ENCODE measurements at places on chromosomes 6 and 20. TPM values are rescaled to one million over a fixed set of nuclear protein-coding genes. Genes with fewer than 3 reads are reported as not detected.

DNA sequence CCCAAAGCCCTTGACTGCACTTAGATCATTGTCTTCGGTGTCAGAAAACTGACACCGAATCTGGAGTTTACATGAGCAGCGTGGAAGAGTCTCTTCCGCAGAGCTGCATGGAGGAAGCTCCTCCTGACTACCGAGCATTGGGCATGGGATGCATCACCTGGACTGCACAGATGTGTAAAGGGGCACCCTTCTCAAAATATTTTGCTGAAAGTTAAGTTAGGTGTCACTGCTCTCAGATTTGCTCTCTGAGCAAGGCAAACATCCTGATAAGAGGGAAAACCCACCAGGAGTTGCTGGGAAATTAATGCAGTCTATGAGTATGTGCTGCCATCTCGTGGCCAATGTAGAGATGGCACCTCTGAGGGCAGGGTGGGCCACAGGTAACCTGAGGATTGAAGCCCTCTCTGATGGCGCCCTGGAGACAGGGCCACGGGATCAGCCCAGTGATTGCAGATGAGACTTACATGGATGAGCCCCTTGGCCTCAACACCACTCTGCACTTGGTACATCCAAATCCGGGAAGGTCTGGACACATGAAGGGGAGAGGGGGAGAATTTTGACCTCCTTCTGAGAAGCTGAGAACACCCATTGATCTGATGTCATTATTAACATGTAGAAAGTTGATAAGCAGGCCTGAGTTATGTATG lies 129.9 kb downstream of the LPA start:
- DNase-seq: peak; percentile 57

Gene DYNLRB1
- 145 TPM for total RNA-seq

DNA sequence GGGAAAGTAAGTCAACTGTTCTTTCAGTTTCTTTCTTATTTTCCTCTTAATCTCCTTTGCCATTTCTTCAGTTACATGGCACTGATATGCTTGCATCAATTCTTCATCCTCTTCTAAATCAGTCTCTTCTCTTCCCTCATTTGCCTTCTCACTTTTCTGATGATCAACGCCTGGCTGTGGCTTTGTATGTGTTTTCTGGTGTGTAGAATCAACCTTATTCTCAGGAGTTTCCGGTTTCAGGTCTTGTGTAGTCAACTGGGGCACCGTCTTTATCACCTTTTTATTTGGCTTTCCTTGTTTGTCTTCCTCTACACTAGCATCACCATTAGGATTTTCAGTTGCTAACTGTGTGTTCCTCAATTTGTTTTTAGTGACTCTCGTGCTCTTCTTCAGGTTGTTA lies 31.6 kb downstream of the AHI1 start:
- DNase-seq: no peak

- peak; percentile 86 for DNase-seq
These were observed 208.8 kb downstream of the ARHGAP18 start for GRCh38 chr6:129500958-129501739.

Gene SNAI1
- total RNA-seq: 8.8 TPM

DNA sequence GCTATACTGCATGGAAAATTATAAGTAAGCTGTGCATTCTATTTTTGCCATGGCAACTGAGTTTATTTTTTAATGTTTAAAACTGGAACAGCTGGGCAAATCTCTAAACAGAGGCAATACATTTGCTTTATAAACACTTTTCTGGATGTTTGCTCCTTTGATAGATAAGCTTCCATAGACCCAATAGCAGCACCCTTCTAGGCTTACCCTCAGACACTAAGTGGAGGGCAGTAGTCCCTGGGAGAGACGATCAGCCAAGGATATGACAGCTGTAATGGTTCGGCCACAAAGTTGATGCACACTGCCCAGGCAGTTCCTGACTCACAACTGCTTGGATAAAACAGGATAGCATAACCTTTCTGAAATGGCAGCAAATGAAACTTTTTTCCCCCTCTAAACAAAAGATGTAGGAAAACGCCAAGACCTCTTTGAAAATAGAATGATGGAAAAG lies 8.5 kb upstream of the MRPS10 start:
- DNase-seq: no peak

DNA sequence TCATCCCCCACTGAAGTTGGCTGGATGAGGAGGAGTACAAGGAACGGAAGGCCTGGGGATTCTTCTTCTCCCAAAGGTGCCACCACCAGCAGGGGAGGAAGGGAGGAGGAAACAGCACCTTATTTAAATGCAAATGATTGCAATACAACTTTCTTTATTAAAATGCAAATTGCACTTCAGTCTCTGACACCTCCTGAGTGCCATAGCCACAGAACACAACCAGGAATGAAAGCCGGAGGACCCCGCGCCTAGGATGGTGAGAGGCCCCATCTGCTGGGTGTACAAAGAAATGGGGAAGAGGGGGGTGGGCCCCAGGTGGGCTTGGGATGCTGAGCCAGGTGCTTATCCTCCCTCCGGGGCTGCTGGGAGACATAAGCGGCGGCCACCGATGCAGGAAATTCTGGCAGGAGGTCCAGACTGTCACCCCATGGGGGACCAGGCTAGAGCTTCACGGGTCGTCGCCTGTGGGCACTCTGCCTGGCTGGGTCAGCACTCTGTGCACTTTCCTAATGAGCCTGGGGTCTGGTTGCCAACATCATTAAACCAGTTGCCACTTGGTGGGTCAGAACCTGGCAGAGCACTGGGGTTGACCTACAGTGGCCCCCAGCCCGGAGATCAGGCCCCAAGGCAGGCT lies 154.2 kb upstream of the MLN start:
- no peak for DNase-seq

Gene C6orf163
- total RNA-seq: 2.8 TPM

DNA sequence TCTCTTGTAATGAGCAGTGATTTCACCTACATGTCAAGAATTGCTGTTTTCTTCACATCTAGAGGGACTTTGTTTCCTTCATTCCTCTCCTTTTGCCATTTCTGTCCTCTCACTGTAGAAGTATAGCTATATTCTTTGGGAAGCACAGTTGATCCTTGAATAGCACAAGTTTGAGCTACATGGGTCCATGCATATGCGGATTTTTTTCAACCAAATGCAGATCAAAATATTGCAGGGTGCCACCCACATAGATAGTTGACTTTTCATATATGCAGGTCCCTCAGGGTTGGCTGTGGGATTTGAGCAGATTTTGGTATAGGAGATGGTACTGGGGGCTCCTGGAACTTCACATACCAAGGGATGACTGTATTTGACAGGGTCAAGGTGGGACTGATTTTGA lies 41.1 kb downstream of the BLTP3A start:
- no peak for DNase-seq

DNA sequence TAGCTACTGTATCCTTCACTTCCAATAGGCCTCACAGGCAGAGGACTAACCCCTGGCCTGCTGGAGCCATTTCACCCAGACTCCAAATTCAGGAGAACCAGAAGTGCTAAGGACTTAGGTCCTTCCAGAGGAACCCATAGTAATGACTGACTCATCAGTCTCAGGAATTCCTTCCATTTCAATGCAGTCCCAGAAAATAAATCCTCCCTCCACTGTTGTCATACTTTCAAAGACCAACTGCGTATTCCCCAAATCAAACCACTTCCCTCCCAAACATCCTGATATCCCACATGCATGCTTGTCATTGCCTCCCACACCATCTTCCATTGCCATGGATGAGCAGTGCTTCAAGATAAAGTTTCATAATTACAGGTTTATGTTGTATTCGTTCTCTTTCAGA lies 31.8 kb upstream of the NT5E start:
- no peak for DNase-seq

Gene SIRPD
- total RNA-seq: not detected

DNA sequence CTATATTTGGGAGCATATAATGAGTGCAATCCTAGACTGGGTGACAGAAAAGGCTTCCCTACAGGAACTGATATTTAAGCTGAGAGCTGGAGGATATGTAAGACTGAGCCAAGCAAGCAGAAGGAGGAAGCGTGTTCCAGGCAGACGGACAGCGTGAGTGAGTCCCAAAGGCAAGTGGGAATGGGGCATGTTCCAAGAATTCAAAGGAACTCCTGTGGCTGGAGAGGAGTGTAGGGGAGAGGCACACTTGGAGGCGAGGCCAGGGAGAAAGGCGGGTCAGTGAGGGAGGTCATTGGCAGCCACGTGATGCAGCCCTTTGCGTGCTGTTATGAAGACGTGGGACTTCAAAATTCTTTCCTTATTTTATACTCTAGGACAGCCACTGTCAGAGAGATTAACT lies 27.9 kb upstream of the SGK1 start:
- no peak for DNase-seq

GRCh38 chr6:75952128-75952527 lies 120.3 kb downstream of the IMPG1 start:
- DNase-seq: no peak

Gene PDE7B
- total RNA-seq: 4.5 TPM

Gene C2
- total RNA-seq: 35.3 TPM

Gene NHLRC1
- 3.2 TPM for total RNA-seq

DNA sequence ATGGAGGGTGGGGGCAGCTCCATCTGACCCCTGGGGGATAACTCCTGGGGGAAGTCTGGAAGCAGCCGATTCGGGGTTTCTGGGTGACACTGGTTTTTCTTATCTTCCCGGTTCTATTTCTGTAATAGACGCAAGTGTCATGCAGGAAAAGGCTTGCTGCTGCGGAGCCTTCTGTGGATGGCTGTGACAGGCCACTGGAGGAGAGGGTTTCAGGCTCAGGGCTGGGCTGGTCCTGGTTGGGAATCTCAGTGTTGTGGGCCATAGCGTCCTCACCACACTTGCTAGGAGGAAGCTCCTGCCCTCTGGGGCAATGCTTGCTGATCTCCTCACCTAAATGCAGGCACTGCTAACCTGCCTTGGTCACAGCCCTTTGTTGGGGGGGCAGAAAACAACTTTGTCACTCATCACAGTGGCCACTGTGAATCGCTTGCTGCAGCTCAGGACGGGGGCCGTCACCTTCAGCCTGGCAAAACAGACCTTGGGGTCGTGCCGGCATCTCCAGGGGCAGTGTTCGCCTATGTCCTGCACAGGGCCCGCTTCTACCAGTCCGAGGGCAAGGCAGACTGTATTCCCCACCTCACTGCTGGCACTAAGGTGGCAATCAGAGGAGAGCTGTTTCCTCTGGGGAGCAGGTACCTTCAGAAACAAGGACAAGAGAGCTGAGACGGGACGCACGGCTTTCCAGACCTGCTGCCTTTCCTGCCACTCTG lies 4.4 kb upstream of the TUBB1 start:
- DNase-seq: no peak
